ENCODE measurements at places on chromosomes 5 and 9. TPM values are rescaled to one million over a fixed set of nuclear protein-coding genes. Genes with fewer than 3 reads are reported as not detected.

The SLC28A3 gene
- not detected for total RNA-seq

The WNT8A gene
- not detected for total RNA-seq

The SPACA9 gene
- 5.9 TPM for total RNA-seq

The CDH6 gene
- total RNA-seq, result 6.5 TPM

The CXCL14 gene
- 45.3 TPM for total RNA-seq

The TCF7 gene
- total RNA-seq, result 12.1 TPM

DNA sequence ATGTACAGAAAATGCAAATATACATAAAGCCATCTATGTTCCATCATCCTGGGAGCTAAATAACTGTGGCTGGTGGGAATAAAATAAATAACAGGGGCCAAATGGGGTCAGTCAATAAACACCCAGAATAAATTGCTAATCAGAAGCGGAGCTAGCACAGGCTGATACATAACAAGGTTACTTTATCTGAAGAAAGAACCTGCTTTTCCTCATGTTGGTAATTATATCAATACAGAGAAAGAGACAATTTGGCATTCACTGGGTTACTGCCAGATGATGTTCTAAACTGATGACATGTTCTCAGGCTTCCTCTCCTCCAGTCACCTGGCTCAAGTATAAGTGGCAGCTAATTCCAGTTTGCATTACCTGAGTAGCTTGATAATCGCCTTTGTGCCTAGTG is 144.9 kb upstream of the CD180 start:
- H3K4me3 ChIP-seq, result no peak overlapping the region
- H3K36me3 ChIP-seq, result no peaks in the 10 kb centered on the region
- no peak for DNase-seq

- H3K27ac ChIP-seq, result no peak overlapping the region
- H3K4me3 ChIP-seq, result no peak overlapping the region
- H3K36me3 ChIP-seq, result no peaks in the 10 kb centered on the region
- DNase-seq, result no peak
Observed at GRCh38 chr5:116462500-116462899, 112.1 kb downstream of the SEMA6A start.

DNA sequence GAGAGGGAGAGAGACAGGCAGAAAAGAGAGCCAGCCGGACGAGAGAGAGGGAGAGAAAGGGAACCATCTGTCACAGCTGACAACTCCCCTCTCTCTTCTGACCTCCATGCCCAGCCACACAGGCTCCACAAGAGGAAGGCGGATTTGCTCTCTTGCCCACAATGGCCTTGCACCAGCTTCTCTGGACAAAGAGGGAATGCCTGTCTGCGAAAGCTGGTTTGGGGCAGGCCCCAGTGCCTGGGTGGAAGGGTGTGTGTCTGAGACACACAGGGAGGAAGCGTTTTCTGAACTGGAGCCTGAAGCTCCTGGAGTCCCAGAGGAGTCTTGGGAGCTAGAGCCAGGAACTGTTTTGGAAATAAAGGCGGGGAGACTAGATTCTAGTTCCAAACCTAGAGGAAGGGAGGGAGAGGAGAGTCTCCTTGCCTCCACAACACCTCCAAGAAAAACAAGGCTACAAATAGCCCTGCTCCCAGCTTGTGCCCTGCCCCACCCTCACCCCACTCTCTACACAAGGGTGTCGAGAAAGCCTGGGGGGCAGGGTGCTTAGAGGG is 12.5 kb downstream of the C1QTNF2 start:
- H3K36me3 ChIP-seq, result no peaks in the 10 kb centered on the region
- peaks cover 24% of the 10 kb centered on the region for H3K4me1 ChIP-seq
- peak overlapping the region; percentile 46 for H3K4me3 ChIP-seq
- H3K27ac ChIP-seq, result peak overlapping the region; percentile 93

GRCh38 chr9:36900856-36901220 is 133.2 kb downstream of the PAX5 start:
- no peaks in the 10 kb centered on the region for H3K27me3 ChIP-seq
- no peaks in the 10 kb centered on the region for H3K4me1 ChIP-seq
- H3K27ac ChIP-seq, result no peak overlapping the region
- no peak for DNase-seq

- H3K27me3 ChIP-seq, result no peaks in the 10 kb centered on the region
- no peak overlapping the region for H3K27ac ChIP-seq
- no peak overlapping the region for H3K4me3 ChIP-seq
- no peaks in the 10 kb centered on the region for H3K36me3 ChIP-seq
- no peak for DNase-seq
Observed at GRCh38 chr5:36443941-36444340, 142.2 kb upstream of the RANBP3L start.

DNA sequence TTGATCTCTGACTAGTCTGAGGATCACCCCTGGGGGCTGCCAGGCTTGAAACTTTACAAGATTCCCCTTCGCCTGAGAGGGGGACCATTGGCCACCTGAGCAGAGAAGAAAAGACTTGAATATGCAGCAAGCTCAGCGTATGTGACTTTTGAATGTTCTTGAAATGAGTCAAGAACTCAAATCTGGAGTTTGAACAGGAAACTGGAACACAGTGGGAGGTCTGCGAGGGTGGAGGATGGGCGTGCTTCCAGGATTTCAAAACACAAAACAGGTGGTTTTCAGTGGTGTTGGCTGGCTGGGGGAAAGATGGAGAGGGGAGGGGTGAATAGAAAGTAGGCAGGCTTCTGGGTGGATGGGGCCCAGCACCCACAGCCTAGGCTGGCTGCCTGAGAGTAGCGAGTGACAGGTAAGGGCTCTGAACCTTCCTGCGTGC is 40.6 kb downstream of the TMEM174 start:
- H3K4me1 ChIP-seq, result no peaks in the 10 kb centered on the region
- no peaks in the 10 kb centered on the region for H3K36me3 ChIP-seq
- no peaks in the 10 kb centered on the region for H3K27me3 ChIP-seq
- no peak overlapping the region for H3K27ac ChIP-seq
- no peak overlapping the region for H3K4me3 ChIP-seq

- peaks cover 14% of the 10 kb centered on the region for H3K36me3 ChIP-seq
- H3K4me1 ChIP-seq, result peaks cover 17% of the 10 kb centered on the region
- H3K27ac ChIP-seq, result peak overlapping the region; percentile 66
- no peaks in the 10 kb centered on the region for H3K27me3 ChIP-seq
- H3K4me3 ChIP-seq, result peak overlapping the region; percentile 13
Observed at GRCh38 chr9:120571443-120572257, 8.3 kb downstream of the CDK5RAP2 start.

GRCh38 chr5:174493530-174493929 is 230.9 kb upstream of the MSX2 start:
- H3K27ac ChIP-seq, result no peak overlapping the region
- H3K27me3 ChIP-seq, result no peaks in the 10 kb centered on the region
- H3K36me3 ChIP-seq, result no peaks in the 10 kb centered on the region
- H3K4me1 ChIP-seq, result no peaks in the 10 kb centered on the region
- no peak for DNase-seq
- H3K4me3 ChIP-seq, result no peak overlapping the region

- H3K4me1 ChIP-seq, result no peaks in the 10 kb centered on the region
- no peaks in the 10 kb centered on the region for H3K36me3 ChIP-seq
- H3K27me3 ChIP-seq, result no peaks in the 10 kb centered on the region
Observed at GRCh38 chr9:116115761-116116353, 37.7 kb upstream of the PAPPA start.

- H3K27ac ChIP-seq, result no peak overlapping the region
- no peak overlapping the region for H3K4me3 ChIP-seq
- peaks cover 15% of the 10 kb centered on the region for H3K4me1 ChIP-seq
Observed at GRCh38 chr5:134406390-134406789, 5.3 kb downstream of the CDKN2AIPNL start.

DNA sequence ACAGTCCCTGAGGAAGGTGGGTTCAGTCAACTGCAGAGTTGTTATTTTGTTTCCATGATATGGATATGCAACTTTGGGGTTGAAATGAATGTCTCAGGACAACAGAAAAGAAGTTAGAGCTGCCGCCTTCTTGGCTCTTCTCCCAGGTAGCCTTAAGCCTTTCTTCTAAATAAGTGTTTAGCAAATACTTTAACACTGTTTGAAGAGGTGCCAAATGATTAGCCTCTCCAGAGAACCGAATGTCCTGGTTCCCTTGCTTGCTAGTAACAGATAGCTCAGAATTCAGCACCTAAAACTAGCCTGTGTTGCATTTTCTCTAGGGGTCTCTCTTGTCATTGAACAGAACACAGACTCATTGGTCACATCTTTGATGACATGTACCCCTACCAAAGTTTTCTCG is 127.7 kb upstream of the PIK3R1 start:
- peaks cover 3% of the 10 kb centered on the region for H3K4me1 ChIP-seq
- no peak for DNase-seq
- no peak overlapping the region for H3K27ac ChIP-seq
- no peaks in the 10 kb centered on the region for H3K36me3 ChIP-seq
- no peak overlapping the region for H3K4me3 ChIP-seq

DNA sequence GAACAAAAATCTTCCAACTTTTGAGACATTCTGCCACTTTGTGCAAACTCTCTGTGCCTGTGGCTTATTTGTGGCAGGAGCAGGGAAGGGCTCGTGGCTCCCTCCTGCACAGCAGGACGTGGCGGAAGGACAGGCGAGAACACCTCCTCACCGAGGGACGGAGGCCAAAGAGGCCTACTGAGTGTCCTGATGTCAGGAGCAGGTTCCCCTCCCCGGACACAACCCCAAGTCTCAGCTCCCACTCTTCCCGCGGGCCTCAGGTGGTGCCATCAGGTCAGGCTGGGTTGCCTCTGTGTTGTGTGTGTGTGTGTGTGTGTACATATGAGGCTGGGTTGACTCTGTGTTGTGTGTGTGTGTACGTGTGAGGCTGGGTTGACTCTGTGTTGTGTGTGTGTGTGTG is 136.8 kb upstream of the LPCAT1 start:
- no peak for DNase-seq
- no peak overlapping the region for H3K4me3 ChIP-seq
- no peaks in the 10 kb centered on the region for H3K4me1 ChIP-seq

GRCh38 chr5:103896593-103896992 is 334.0 kb upstream of the NUDT12 start:
- H3K4me1 ChIP-seq, result no peaks in the 10 kb centered on the region
- no peak overlapping the region for H3K27ac ChIP-seq
- DNase-seq, result no peak

DNA sequence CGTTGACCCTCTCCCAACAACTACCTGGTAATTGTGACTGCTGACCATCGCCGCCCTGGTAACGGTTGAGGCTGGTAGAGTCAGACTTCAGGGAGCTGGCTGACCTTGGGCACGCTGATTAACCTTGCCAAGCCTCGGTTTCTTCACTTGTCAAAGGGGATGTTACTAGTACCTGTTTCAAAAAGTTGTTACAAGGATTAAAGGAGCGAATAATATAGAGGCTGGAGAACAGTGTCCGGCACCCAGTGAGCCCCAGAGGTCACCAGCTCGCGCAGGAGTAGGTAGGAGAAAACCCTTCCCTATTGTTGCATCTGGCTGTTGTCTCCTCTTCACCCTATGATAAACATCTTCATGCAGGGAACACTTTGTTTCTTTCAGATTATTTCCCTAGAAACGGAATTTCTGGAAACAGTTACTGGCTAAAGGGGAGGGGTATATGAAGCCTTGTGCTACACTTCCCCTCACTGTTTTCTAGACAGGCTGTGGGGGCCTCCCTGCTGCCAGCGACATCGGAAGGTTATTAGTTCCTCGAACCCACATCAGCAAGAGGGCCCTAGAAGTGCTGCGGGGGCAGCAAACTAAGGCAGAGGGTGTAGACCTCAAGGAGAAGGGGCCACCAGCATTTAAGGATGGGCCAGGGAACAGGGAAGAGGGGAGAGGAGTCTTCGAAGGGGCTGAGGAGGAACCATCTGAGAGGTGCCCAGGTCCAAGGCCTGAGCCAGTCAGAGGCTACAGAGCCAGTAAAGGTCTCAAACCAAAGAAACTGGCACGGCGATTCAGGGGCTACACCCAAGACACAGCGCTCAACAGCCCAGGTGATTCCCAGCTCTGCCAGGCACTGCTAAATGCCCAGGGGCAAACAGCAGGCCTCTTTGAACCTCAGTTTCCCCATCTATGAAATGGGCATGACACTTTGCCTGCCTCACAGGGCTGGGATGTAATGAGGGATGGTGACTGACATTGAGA is 37.6 kb downstream of the HRH2 start:
- H3K27me3 ChIP-seq, result no peaks in the 10 kb centered on the region
- DNase-seq, result no peak
- H3K27ac ChIP-seq, result no peak overlapping the region
- peaks cover 3% of the 10 kb centered on the region for H3K4me1 ChIP-seq
- no peak overlapping the region for H3K4me3 ChIP-seq

GRCh38 chr9:126347093-126347492 is 20.5 kb downstream of the MVB12B start:
- H3K36me3 ChIP-seq, result peaks cover 19% of the 10 kb centered on the region
- no peak overlapping the region for H3K4me3 ChIP-seq
- DNase-seq, result no peak
- peak overlapping the region; percentile 1 for H3K27ac ChIP-seq
- no peaks in the 10 kb centered on the region for H3K4me1 ChIP-seq

- no peaks in the 10 kb centered on the region for H3K4me1 ChIP-seq
- H3K4me3 ChIP-seq, result no peak overlapping the region
- H3K27me3 ChIP-seq, result no peaks in the 10 kb centered on the region
- no peak overlapping the region for H3K27ac ChIP-seq
Observed at GRCh38 chr5:138011991-138012390, 20.9 kb downstream of the FAM13B start.

DNA sequence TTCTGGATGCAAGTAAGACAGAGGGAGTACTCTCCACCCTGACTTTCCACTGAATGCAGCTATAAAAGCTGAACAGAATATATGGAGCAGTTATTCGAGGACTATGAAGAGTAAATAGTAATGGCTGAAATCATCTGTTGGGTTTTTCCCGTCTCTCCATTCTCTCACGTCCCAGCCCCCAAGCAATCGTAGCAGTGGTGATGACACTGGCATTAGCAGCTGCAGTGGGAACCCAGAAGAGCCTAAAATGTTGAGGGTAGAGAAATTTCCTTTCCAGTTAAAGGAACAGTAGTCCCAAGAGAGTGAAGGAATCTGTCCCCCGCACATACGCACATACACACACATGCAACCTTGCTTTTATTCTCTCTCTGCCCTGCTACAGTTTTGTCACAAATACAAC is 33.2 kb downstream of the MED27 start:
- DNase-seq, result no peak
- H3K4me1 ChIP-seq, result peaks cover 9% of the 10 kb centered on the region
- H3K27ac ChIP-seq, result no peak overlapping the region
- H3K36me3 ChIP-seq, result no peaks in the 10 kb centered on the region

DNA sequence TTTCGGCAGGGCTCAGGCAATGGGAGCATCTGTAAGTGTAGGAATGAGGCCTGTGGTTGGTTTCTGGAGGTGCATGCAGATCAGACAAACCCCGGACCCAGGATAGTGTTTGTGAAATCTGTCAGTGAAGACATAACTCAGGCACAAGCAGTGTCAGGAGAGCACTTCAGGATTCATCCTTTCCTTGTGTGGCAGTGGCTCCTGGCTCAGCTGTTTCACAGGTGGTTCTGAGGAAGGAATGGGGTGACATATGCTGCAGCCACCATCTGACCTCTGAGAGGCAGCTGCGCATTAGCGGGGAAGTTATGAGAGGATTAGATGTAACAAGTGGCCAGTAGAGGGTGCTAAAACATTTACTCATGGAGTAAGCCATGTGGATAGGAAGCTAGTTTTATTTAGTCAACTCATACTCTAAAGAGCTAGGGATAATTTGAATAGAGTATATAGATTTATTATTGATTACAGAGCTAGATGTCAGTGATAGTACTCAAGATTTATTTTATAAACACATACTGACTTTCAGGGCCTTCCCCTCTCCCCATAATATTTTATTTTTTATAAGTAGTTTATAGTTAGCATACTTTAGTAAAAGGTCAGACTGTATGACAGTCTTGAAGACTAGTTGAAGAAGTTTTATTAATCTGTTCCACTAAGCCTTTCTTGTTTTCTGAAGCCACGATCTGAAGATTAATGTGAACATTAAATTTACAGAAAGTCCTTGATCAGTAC is 28.4 kb downstream of the NNT start:
- no peaks in the 10 kb centered on the region for H3K27me3 ChIP-seq
- H3K4me1 ChIP-seq, result no peaks in the 10 kb centered on the region
- no peak for DNase-seq
- H3K4me3 ChIP-seq, result no peak overlapping the region
- peaks cover 8% of the 10 kb centered on the region for H3K36me3 ChIP-seq

All from ascending aorta (tissue), 2 donors.